ENCODE measurements at places on chromosomes 11 and 22.

- H3K4me3 ChIP-seq, result no peak overlapping the region
- no peak overlapping the region for H3K27ac ChIP-seq
- H3K4me1 ChIP-seq, result no peaks in the 10 kb centered on the region
- no peaks in the 10 kb centered on the region for H3K36me3 ChIP-seq
- DNase-seq, result no peak
Observed at GRCh38 chr11:112408517-112408916, 147.9 kb upstream of the PLET1 start.

- H3K27me3 ChIP-seq, result no peaks in the 10 kb centered on the region
- H3K4me1 ChIP-seq, result peaks cover 4% of the 10 kb centered on the region
- H3K27ac ChIP-seq, result no peak overlapping the region
- peaks cover 32% of the 10 kb centered on the region for H3K36me3 ChIP-seq
- no peak overlapping the region for H3K4me3 ChIP-seq
Observed at GRCh38 chr11:65606876-65607613, 7.0 kb downstream of the MAP3K11 start.

DNA sequence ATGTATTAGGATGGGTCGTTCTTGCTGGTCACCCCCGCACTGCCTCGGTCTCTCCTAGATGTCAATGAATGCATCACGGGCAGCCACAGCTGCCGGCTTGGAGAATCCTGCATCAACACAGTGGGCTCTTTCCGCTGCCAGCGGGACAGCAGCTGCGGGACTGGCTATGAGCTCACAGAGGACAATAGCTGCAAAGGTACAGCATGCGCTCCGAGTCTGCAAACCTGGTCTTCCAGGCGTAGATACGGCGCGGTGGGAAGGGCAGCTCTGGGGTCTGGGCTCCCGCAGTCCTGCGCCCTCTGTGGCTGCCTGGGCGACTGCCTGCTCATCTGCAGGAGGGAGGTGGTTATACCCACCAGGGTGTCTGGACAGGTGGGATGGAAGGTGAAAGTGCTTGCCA, 31.0 kb downstream of the FBLN1 start:
- no peak overlapping the region for H3K27ac ChIP-seq
- H3K36me3 ChIP-seq, result no peaks in the 10 kb centered on the region
- H3K4me1 ChIP-seq, result no peaks in the 10 kb centered on the region
- no peaks in the 10 kb centered on the region for H3K27me3 ChIP-seq
- no peak for DNase-seq

DNA sequence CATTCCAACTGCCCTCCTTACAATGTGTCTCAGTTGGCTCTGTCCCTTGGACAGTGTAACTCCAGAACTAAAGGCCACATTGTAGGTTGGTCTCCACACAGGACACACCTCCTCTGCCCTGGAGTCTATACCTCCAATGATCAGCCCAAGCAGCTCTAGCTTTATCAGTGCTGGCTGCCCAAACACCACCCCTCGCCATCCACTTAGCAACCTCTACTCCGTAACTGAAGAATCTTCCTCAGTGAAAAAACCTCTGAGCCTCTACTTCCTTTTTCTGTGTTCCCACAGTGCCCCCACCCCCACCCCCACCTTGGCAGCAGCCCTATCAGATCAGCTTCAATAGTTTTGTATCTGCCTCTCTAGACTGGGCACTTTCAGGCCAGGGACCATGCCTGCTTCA, 33.4 kb downstream of the SERPINH1 start:
- peaks cover 8% of the 10 kb centered on the region for H3K4me1 ChIP-seq
- H3K27ac ChIP-seq, result no peak overlapping the region
- H3K4me3 ChIP-seq, result no peak overlapping the region

DNA sequence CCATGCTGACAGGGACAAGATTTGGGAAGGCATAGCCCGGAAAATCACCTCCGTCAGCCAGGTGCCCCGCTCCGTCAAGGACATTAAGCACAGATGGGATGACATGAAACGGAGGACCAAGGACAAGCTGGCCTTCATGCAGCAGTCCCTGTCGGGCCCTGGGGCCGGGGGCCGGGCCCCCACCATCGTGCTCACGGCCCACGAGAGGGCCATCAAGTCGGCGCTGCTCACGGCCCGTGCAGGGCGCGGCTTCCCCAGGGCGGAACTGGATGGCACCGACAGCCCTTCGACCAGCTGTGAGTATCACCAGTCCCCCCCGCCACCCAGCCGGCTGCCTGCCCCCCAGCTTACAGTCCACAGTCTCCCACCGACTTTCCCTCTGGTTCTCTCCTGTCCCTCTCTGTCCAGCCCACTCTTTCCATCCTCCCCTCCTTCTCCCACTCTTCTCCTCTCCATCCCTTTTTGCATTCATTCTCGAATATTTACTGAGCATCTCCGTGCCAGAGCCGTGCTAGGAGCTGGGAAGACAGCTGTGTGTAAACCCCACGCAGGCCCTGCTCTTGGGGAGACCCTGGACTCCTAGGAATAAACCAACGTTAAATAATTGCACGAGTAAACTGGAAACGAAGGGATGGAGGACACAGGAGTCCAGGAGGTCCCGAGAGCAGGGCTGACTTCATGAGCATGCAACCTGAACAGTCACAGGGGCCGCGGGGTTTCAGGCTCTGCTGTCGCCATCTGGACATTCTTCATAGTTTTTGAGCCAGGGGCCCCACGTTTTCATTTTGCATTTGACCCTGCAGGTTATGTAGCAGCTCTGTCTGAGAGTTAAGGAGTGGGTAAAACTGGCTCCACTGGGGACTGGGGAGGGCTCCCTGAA, 62.8 kb downstream of the PRDM11 start:
- H3K27ac ChIP-seq, result no peak overlapping the region
- H3K27me3 ChIP-seq, result no peaks in the 10 kb centered on the region
- H3K36me3 ChIP-seq, result no peaks in the 10 kb centered on the region
- DNase-seq, result no peak

- H3K27ac ChIP-seq, result no peak overlapping the region
- H3K4me3 ChIP-seq, result no peak overlapping the region
- no peaks in the 10 kb centered on the region for H3K4me1 ChIP-seq
- no peaks in the 10 kb centered on the region for H3K36me3 ChIP-seq
- H3K27me3 ChIP-seq, result no peaks in the 10 kb centered on the region
Observed at GRCh38 chr22:41557401-41558240, 3.2 kb upstream of the CSDC2 start.

- H3K4me3 ChIP-seq, result peak overlapping the region; percentile 15
- peaks cover 69% of the 10 kb centered on the region for H3K4me1 ChIP-seq
- H3K27me3 ChIP-seq, result no peaks in the 10 kb centered on the region
- H3K36me3 ChIP-seq, result no peaks in the 10 kb centered on the region
Observed at GRCh38 chr11:65488273-65489034, 10.4 kb upstream of the MALAT1 start.

DNA sequence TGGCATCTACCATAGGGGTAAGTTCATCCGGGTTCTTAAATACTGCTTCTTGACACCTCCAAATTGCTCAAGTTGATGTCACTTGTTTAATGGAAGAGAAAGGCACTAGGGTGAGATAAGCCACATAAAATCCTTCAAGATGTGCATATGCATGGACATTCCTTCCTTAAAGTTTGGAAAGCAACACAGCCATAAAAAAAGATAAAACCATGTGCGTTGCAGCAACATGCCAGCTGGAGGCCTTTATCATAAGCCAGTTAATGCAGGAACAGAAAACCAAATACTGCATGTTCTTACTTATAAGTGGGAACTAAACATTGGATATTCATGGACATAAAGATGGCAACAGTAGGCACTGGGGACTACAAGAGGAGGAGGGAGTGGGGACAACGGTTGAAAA, 8.0 kb upstream of the IL18BP start:
- peaks cover 39% of the 10 kb centered on the region for H3K4me1 ChIP-seq
- H3K27ac ChIP-seq, result peak overlapping the region; percentile 77
- H3K4me3 ChIP-seq, result no peak overlapping the region
- H3K27me3 ChIP-seq, result no peaks in the 10 kb centered on the region
- no peak for DNase-seq

- H3K27me3 ChIP-seq, result no peaks in the 10 kb centered on the region
- no peak for DNase-seq
- no peak overlapping the region for H3K4me3 ChIP-seq
Observed at GRCh38 chr11:11935536-11935935, 72.9 kb downstream of the DKK3 start.

DNA sequence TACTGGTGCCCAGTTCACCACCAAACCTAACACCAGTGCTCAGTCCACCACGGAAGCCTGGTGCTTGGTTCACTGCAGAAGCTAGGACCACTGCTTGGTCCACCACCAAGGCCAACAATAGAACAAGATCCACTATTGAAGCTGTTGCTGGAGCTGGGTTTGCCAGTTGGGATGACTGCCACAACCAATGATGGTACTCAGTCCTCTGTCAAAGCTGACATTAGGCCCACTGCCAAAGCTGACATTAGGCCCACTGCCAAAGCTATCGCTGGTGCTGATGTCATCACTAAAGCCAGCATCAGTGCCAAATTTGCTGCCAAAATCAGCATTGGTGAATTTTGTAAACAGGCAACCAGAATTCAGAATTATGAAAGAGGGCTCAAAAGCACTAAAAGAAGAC, 1850.2 kb upstream of the RAG2 start:
- no peak overlapping the region for H3K4me3 ChIP-seq
- H3K4me1 ChIP-seq, result no peaks in the 10 kb centered on the region
- DNase-seq, result no peak
- H3K27me3 ChIP-seq, result no peaks in the 10 kb centered on the region
- no peaks in the 10 kb centered on the region for H3K36me3 ChIP-seq

DNA sequence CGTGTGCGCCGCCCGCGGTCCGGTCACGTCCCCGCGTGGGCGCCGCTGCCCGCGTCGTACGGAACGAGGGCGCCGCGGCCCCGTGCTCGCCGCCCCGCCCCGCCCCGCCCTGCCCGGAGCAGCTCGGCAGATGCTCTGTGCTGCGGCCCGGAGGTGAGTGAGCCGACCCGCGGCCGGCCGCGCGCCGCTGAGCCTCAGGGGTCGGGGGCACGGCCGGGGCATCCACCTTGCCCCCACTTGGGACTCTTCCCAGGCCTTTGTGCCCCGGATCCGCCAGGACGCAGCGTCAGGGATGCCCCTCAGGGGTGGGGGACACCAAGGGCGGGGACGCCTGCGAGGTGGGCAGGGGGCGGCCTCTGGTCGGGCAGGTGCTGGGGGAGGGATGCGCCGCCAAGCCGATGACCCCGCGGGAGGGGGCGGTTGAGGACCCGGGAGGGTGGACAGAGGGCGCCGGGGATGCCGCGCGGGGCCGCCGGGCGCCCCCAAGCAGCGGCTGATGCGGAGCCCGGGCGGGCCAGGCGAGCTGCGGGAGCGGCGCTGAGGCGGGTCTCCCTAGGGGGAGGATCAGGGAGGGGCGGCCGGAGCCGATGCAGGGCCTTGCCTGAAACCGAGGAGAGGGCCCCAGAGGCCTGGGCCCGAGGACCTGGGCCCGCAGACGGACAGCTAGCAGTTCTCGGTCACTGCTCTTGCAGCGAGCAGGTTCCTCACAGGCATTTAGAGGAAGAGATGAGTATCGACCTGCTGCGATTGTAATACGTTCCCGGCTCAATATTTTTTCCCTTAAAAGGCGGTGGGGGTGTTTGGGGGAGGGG, at the start of gene GNAZ:
Gene GNAZ, plus strand, starts transcription at position 102 of the 812 bp plus-strand sequence. CDS start 25,177 bp downstream, outside the sequence.
- peak within 1 kb of the TSS; percentile 61 for H3K4me3 ChIP-seq
- H3K27ac ChIP-seq, result no peak within 1 kb of the TSS
- H3K4me1 ChIP-seq, result peaks cover 3% of the 10 kb centered on the region
- DNase-seq, result no peak
- peaks cover 9% of the 10 kb centered on the region for H3K27me3 ChIP-seq
- H3K36me3 ChIP-seq, result no peaks in the 10 kb centered on the region

DNA sequence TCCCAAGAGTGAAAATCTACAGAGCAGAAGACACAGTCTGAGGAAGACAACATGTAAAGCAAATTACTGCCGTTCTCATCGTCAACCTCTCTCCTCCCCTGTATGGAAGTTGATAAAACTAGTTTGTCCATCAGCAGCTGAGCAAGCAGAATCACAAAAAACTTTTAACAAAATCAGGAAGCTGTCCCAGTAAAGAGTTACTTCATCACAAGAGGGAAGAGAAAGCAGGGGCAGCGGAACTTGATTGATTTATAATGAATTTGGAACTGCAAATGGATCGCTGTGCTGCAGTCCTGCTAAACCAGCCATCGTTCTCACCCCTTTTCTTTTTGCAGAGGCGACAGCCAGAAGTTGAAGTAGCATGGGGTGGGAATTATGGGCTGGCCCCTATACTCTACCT, 13.7 kb upstream of the UCP3 start:
- no peak for DNase-seq
- H3K4me1 ChIP-seq, result peaks cover 21% of the 10 kb centered on the region
- H3K27me3 ChIP-seq, result no peaks in the 10 kb centered on the region
- no peak overlapping the region for H3K4me3 ChIP-seq

DNA sequence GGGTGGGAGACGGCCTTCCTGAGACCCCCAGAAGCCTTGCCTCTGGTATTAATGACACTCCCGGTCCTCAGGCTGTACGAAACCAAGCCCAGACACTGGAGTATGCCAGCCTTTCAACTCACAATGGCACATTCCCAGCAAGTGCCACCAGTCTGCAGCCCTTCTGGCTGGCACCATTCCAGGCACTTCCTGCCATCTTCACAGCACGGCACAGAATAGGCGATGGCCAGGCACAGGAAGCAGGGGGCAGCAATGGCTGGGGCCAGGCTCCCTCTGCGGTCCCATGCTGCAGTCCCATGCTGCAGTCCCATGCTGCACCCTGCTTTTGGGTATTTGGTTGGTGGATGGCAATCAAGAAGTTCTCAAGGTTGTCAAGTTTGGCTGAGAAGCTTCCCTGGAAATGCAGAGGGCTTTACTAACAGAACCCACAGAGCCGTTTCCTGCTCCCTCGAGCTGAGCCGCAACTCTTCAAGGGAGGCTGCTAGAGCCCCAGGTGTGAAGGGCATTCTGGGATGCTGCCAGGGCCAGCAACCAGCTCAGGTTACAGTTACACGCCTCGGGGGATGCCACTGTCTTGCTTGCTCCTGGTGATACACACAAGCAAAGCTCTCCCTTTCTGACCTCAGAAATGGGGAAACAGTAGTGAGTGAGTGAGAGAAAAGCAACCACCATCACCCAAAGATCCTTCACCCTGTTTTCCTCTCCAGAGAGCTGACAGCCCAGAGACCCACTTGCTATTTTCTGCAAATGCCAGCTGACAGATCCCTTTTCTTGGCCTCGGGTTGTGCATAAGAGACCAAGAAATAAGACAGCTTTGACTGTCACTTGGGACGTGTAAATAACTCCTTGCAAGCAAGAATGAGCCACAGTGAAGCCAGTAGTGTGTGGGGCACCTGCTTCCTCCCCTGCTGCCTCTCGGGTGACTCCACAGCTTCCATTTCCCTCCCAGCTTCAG, 23.9 kb downstream of the LRFN4 start:
- no peaks in the 10 kb centered on the region for H3K36me3 ChIP-seq
- no peak overlapping the region for H3K4me3 ChIP-seq
- H3K27me3 ChIP-seq, result no peaks in the 10 kb centered on the region
- peaks cover 3% of the 10 kb centered on the region for H3K4me1 ChIP-seq
- no peak overlapping the region for H3K27ac ChIP-seq

DNA sequence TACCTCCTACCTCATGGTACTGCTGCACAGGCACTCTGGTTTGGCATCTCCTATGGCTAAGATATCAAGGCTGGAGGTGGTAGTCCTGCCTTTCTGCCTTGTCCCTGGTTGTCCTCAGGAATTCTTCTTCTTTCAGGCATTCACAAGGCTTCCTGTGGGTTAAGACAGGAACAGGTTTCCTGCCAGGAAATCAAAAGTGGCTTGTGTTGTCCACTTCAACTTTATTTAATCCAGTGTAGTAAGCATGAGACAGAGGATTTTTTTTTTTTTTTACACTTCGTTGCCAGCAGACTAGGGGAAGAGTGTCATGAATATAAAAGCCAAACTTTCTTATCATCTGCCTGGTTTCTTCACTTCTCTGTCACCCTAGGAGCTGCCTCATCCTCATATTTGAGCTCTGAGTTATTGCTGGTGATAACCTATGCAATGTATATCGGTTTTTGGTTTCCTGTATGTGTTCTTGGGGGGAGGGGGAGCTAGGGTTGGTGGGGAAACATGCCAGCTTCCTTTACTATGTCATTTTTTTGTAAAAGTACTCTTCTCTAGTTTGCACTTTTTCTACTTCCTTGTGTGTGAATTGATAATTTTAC, 50.2 kb downstream of the XKR3 start:
- DNase-seq, result no peak
- no peak overlapping the region for H3K27ac ChIP-seq
- H3K4me3 ChIP-seq, result no peak overlapping the region
- no peaks in the 10 kb centered on the region for H3K27me3 ChIP-seq
- no peaks in the 10 kb centered on the region for H3K4me1 ChIP-seq

Measured in GM12878 (cell line).